ENCODE measurements at places on chromosomes 3 and 15. TPM values are rescaled to one million over a fixed set of nuclear protein-coding genes. Genes with fewer than 3 reads are reported as not detected.

- peak; percentile 74 for DNase-seq
Measured at GRCh38 chr3:132231633-132232032, 85.6 kb upstream of the ACP3 start.

GRCh38 chr15:69535101-69535638 lies 82.6 kb downstream of the RPLP1 start:
- peak; percentile 29 for DNase-seq

The GABRR3 gene
- total RNA-seq: not detected

DNA sequence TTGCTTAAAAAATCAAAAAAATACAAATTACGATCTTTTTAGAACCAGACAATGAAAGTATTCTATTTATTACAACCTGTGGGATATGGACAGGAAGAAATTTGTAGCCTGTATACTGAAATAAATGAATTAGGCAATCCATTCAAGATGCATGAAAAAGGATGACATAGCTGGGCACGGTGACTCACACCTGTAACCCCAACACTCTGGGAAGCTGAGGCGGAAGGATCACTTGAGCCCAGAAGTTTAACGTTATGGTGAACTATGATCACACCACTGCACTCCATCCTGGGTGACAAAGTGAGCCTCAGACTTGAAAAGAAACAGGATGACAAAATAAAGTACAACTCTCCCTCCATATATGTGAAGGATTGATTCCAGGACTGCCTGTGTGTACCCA lies 74.1 kb downstream of the MSL2 start:
- no peak for DNase-seq

The CACNA2D3 gene
- total RNA-seq: 2.0 TPM

GRCh38 chr15:51076524-51077220 lies 18.0 kb downstream of the TNFAIP8L3 start:
- DNase-seq: no peak

The ST3GAL6 gene
- 4.0 TPM for total RNA-seq

DNA sequence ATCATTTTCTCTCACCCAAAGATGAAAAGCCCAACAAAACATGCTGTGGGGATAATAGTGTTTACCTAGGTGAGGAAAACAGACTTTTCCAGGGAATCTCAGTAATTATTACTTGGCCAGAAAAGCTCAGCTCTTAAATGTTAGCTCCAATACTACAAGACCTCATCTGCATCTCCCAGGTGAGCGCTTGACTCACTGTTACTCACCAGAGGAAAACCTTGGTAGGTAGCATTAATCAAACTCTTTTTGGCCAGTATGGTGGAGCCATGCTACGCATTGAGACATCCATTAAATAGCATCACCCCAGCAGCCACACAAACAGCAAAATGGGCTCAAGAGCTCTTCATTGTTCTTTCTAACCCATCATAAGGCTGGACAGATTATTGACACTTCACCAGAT lies 99.0 kb downstream of the TIGIT start:
- no peak for DNase-seq

DNA sequence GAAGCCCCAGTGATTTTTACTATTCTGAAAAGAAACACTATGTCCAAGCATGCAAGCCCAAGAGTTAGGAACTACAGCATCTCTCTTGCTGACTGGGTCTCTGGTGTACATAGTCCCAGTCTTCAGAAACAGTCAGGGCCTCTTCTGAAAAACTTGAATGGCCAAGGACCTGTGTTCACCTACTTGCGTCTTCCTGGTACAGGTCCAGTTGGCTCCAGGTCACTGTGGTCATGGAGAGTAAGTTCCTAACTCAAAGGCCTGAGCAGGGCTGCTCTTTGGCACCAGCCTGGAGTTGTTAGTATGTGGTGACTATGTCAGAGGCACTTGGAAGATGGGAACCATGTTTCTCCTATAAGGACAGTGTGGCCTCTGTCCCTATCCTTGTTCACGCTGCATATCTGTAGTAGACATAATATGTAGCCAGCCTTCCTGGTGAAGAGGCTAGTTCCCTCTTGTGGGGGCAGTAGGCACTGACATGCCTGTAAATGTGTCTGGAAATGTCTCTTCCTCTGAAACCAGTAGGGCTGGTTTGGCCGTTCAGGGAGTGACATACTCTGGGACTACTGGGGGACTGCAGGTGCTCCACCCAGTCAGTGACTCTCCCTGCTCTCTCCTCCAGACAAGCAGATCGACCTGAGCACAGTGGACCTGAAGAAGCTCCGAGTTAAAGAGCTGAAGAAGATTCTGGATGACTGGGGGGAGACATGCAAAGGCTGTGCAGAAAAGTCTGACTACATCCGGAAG lies 2.6 kb upstream of the RBM15B start:
- no peak for DNase-seq

DNA sequence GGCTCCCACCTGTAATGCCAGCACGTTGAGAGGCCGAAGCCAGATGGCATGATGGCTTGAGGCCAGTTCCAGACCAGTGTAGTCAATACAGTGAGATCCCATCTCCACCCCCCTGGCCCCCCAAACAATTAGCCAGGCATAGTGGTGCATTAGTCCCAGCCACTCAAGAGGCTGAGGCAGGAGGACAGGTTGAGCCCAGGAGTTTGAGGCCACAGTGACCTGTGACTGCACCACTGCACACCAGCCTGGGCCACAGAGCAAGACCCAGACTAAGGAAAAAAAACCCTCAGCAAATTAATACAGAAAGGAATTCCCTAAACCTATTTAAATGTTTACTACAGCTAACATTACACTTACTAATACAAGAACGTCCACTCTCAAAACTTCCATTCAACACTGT lies 424.6 kb downstream of the SHQ1 start:
- DNase-seq: no peak

GRCh38 chr3:37171144-37171543 lies 3.2 kb downstream of the LRRFIP2 start:
- no peak for DNase-seq

The ITPKA gene
- total RNA-seq: 17.3 TPM

DNA sequence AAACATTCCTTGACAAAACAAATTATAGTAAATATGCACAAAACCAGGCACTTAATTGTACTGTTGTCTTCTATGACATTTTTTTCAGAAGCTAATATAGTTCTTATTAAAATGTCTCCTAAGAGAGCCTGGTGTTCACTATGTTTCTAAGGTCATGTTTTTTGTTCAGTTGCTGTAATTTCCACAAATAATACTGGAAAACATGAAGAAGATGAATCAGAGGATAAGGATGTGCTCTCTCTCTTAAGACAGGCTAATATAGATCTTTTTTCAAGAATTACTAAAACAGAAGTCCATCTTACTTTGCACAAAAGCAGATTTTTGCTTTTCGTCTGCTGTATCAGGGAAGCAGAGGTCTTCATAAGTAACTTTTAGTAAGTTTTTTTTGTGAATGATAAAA lies 823.0 kb upstream of the NECTIN3 start:
- DNase-seq: no peak

DNA sequence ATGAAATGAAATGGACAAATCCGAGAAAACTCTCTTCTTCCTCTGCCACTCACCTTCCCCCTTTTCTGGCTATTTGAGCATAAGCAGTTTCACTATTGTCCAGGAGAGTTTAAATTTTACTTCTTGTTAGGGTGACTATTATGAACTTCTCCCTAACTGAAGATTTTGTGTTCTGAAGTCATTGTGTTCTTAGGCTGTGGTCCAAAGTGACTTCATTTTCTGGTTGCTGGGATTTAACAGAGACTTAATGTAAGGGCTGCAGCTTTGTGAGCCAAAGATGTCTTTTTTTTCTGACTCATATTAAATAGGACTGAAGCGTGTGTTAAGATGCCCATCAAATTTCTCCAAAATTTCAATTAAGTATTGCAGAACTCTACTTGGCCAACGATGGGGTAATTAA lies 46.5 kb upstream of the FSTL1 start:
- peak; percentile 92 for DNase-seq

GRCh38 chr3:50333744-50334328 lies 5.8 kb upstream of the TUSC2 start:
- DNase-seq: no peak

DNA sequence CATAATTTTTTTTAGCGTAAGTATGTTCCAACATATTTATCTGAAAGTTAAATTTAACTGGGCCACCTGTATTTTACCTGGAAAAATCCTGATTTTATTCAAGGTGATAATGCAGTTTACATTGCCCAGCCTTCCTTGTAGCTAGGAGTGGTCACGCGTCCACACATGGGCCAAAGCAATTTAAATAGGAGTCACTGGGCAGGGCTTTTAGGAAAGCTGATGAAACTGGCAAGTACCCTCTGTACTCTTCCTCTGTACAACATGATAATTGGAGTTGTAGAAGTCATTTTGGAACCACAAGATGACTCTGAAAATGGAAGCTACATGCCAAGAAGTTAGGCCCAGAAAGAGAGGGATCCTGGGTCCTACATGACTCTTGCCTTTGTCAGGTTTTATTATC lies 9.5 kb downstream of the BTD start:
- DNase-seq: no peak

DNA sequence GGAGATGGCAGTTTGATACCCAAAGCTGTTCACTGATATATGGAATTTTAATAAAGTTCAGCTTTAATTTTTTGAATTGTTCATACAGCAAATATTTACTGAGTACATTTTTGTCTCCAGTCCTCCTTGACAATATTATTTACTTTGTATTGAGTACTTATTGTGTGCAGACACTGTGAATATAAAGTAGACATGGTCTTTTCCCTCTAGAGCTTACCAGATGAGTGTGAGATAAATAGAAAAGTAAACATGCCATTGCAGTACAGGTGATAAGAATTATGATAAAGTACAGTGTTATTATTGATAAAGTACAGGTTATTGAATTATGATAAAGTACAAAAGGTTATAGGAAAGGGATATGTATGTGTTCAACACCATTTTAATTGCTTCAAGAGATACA lies 2.1 kb downstream of the UBA5 start:
- no peak for DNase-seq

- DNase-seq: peak; percentile 38
Measured at GRCh38 chr3:24318677-24319287, 175.9 kb downstream of the THRB start.

- DNase-seq: no peak
Measured at GRCh38 chr3:5190147-5190791, 2.8 kb downstream of the EDEM1 start.

GRCh38 chr3:47565734-47566550 lies 12.7 kb downstream of the CSPG5 start:
- no peak for DNase-seq

DNA sequence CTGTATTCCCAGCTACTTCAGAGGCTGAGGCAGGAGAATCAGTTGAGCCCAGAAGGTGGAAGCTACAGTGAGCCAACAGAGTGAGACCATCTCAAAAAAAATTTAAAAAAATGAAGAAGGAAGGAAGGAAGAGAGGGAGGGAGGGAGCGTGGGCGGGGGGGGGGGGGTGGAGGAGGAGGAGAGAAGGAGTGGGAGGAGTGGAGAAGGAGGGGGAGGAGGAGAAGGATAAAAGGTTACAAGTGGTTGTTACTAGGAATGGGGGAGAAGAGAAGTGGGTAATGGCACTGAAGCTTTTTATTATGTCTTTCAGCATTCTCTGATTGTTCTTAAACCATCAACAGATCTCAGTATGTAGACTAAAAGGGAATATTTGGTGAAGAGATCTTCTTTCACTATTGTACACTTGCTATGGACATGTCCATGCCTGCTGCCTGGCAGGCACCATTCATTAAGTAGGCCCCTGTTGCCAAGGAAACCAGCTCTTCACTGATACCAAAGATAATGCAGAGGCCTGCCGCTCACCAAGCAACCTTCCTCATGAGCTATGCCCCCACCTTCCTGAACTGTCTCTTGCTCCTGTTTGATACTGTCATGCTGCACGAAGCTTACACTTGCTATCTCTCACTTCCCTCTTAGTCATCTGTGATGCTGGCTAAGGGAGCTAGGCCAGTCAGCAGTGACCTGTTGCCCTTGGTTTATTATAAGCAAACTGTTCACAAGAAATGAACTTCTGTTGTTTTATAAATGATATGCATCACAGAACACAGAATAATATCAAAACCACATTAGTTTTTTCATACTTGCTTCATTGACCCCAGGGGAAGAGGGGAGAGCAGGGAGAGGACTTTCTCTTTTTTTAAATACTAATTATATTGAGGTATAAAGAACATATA lies 23.1 kb downstream of the EPM2AIP1 start:
- DNase-seq: peak; percentile 81

DNA sequence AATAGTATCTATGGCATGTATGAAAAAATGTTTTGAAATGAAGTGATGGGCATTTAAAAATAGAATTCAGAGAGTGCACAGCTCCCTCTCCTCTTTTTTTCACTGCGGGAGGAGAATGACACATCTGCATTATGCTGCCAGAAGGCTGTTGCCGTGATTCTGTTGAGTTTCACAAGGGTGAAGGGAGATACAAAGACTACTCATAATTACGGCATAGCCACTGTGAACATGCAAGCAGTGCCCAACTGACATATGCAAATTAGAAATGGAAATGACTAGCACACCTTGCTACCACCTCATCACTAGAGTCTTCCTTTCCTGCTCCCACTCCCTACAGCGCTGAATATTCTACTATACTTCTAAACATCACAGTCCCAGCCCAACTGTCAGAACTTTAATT lies 20.1 kb downstream of the IFT57 start:
- DNase-seq: no peak

GRCh38 chr15:83276661-83277060 lies 7.8 kb downstream of the BNC1 start:
- no peak for DNase-seq

GRCh38 chr3:32305361-32305876 lies 66.9 kb downstream of the CMTM8 start:
- no peak for DNase-seq

The SYNM gene
- 5.6 TPM for total RNA-seq

The FOXL2NB gene
- total RNA-seq: 2.3 TPM

- no peak for DNase-seq
Measured at GRCh38 chr3:23863060-23863459, 53.7 kb downstream of the NKIRAS1 start.

The SLC9A9 gene
- total RNA-seq: 1.1 TPM

DNA sequence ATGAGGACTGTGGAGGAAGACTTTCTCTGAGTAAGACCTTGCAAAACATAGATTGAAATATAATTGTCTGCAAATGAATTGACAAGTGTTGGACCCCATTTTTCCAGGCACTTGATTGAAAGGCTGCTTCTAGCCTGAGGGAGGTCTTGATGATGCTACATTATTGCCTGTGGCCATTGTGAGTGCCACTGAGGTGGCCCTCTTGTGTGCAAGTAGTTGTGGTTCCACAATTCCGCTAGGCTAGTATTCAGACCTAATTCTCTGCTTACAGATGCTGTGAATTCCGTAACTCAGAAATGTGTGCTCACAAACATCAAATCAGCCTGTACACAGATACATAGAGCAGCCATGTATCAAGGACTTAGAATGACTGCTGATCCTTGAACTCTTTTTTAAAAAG lies 34.7 kb downstream of the FNDC3B start:
- DNase-seq: no peak

GRCh38 chr15:63054281-63054683 lies 11.7 kb downstream of the TPM1 start:
- no peak for DNase-seq

The MESP2 gene
- total RNA-seq: not detected

GRCh38 chr3:15097891-15098290 lies 1.1 kb downstream of the RBSN start:
- no peak for DNase-seq

All from A172 (cell line).